ENCODE measurements at places on chromosomes 13 and 19. TPM values are rescaled to one million over a fixed set of nuclear protein-coding genes. Genes with fewer than 3 reads are reported as not detected.

DNA sequence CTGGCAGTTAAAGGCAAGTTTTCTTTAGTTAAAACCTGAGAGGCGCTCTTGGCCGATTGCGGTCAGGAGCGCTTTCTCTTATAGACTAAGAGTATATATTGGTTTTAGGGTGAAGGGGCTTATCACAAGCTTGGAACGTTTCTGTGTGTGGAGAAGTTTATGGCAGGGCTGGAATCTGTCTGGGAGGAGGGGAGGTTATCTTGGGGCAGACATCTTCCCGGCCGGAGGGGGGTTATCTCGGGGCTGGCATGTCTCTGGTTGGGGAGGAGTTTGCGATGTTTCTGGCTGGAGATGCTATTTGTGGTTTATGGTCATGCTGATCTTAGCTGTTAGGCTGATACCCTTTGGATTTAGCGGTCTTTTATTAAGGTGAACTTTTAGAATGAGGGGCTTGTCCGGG is 18.3 kb downstream of the KDM4B start:
- DNase-seq = no peak

GRCh38 chr13:46908501-46908900 is 11.6 kb upstream of the HTR2A start:
- peak; percentile 59 for DNase-seq

GRCh38 chr19:10259162-10259905 is 7.3 kb downstream of the MRPL4 start:
- peak; percentile 80 for DNase-seq

GRCh38 chr13:62659365-62659764 is 1243.7 kb upstream of the PCDH20 start:
- DNase-seq = no peak

DNA sequence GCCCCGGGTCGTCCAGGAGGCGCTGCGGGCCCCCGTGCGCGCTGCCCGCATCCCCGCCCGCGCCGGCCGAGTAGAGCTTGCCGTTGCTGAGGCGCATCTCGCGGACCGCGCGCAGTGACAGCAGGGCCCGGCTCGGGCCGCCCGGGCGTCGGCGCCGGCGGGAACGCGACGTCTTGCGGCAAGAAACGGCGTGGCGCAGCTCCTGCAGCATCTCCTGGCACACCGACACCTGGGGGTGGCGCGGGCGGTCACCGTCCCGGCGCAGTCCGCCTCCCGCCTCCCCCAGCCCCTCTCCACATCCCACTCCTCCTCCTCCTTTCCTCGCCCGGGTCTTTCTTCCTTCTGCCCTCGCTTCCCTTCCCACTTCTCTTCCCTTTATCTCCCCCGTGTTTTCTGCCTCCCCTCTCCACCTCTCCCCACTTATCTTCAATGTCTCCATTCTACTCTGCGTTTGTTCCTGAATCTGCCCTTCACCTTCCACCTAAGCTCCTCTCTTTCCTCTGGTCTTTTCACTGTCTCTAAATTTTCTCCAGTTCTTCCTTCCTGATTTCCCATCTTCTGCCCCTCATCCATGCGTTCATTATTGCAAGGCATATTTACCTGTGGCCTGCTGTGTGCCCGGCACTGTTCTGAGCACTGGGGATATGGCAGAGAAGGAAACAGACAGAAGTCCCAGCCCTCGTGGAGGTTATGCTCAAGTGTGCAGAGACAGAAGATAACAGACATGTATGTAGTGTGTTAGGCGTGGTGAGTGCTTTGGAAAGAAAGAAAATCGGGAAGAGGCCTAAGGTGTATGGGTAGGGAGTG is 5.2 kb upstream of the ATP1A3 start:
- DNase-seq = no peak

GRCh38 chr13:36819739-36820090 is 693 bp downstream of the RFXAP start:
- DNase-seq = peak; percentile 49

DNA sequence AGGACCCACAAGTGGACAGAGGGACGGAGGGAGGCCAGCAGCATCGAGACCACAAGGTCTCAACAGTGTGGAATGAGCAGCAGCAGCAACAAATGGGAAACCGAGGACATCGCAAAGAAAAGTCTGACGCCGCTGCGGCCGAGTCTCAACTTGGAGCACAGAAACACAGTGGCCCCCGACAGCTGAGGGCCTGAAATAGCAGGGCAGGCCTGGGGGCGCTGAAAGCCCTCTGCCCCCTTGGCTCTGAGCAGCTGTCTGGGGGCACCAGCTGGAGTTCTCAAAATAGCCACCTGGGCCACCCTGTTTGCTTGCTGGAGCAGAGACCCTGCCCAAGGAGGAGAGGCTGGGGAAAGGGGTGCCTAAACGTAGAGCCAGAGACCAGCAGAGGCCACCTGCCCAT is 5.9 kb upstream of the ISYNA1 start:
- DNase-seq = no peak

The CEACAM6 gene
- total RNA-seq = not detected

GRCh38 chr19:18274781-18275356 is 617 bp upstream of the IQCN start:
- DNase-seq = peak; percentile 93

DNA sequence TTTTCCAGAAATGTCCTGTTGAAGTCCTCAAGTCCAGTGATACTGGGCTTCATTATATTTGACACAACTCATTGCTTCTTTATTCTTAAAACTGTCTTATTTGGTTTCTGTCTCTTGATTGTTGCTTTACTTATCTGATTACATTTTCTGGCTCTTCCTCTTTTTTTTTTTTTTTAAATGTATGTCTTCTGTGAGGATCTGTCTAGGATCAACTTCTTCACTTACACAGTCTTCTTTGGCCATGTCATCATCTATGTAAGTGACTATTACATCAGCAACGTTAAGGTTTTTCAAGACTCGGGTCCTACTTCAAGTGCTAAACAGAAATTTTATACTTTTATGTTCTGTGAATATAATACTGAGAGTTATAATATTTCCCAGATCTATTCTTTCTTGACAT is 162.1 kb downstream of the PDS5B start:
- no peak for DNase-seq

The VAV1 gene
- total RNA-seq = not detected

- no peak for DNase-seq
These were observed 211.3 kb downstream of the RBM26 start for GRCh38 chr13:79194727-79195126.

The PROSER3 gene
- total RNA-seq = 5.9 TPM

GRCh38 chr13:87810920-87811344 is 139.8 kb downstream of the SLITRK5 start:
- no peak for DNase-seq

DNA sequence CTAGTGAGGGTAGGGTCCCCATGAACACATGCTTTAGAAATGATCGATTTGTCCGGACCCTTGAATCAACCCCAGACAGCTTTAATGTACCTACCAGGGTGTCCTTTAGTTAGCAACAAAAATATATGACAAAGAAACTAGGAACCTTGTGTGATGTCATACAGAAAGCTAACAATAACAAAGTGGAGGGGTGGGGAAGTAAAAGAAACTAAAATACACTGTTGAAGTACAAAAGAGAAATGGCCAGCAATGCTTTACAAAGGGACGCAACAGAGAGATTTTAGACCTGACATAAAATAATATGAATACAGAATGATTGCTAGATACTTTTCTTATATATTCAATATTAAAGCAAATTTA is 40.0 kb downstream of the DZIP1 start:
- no peak for DNase-seq

GRCh38 chr13:85332615-85333014 is 466.6 kb downstream of the SLITRK6 start:
- DNase-seq = no peak

DNA sequence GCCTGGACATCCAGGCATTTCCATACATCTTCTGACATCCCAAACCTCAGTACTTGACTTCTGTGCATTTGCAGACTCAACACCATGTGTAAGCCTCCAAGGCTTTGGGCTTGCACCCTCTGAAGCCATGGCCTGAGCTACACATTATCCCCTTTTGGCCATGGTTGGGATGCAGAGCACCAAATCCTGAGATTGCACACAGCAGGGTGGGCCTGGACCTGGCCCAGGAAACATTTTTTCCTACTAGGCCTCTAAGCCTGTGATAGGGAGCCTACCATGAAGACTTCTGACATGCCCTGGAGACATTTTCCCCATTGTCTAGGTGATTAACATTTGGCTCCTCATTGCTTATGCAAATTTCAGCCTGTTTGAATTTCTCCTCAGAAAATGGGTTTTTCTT is 853.4 kb upstream of the SPRY2 start:
- DNase-seq = no peak

The MAST1 gene
- 0.12 TPM for total RNA-seq

The NBEA gene
- total RNA-seq = 2.9 TPM

DNA sequence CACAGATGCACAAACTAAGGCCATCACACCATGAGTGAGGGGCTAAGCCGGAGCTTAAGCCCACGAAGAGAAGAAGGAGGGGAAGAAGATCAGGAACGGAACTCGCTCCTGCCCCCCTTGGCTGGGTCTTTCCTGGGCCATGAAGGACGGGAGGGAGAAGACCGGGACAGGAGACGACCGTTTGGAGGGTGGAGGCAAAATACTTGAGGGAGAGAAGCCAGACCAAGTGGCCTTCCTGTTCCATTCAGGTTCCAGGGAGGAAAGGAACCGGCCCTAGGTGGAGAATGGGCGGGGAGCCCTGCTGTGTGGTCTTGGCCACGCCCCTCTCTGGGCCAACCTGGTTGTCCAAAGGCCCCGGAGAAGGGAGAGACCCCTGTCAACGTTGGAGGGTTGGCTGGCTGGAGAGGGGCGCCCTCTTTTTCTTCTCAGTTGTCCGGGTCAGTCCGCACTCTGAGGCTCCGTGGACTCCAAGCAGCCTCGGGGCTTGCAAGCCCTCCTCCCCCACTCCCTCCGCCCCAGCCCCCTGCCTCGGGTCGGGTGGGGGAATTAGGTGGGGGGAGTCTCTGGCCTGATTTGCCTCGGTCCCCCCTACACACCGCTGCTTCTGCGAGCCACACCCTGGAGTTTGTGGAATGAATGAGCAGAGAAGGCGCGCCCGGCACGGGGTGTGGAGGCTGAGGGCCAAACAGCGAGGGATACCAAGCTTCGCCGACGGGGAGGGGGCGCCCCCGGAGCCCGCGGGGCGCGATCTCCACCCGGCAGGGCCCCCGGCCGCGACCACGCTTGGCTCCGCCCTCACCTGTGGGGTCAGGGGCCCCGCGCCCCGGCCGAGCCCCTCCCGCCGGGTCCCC is 757 bp downstream of the FBN3 start:
- DNase-seq = peak; percentile 26

- no peak for DNase-seq
These were observed 19.7 kb downstream of the SUGP1 start for GRCh38 chr19:19300613-19301012.

The PLK5 gene
- not detected for total RNA-seq

The NR1H2 gene
- 116 TPM for total RNA-seq

- DNase-seq = no peak
These were observed 5.2 kb upstream of the MRPS31 start for GRCh38 chr13:40776232-40776631.

The ZNF563 gene
- total RNA-seq = 0.42 TPM

Measured in M059J (cell line).